A673 (cell line): ENCODE measurements at places on chromosomes 7 and 10. TPM values are rescaled to one million over a fixed set of nuclear protein-coding genes. Genes with fewer than 3 reads are reported as not detected.
A peak's percentile ranks its signal among the peaks of the same experiment; 100 is the strongest.

DNA sequence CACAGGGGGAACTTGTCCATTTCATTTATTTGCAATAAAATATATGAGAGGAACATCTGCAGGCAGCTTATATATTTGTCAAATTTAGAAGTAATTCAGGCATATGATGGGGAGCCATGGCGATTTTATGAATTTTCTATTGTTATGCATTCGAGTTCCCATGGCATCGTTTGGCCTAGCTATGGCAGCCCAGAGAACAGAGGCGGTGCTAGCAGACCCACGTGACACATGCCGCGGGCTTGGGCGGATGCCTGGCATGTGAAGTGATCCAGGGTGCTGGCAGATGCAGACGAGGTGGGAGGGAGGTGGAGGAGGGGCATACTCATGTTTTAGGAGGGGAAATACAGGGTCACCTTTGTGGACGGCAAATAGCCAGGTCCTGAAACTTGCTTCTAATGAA is 560.0 kb upstream of the GALNT17 start:
- H3K36me3 ChIP-seq: no peaks in the 10 kb centered on the region
- H3K27ac ChIP-seq: no peak overlapping the region
- H3K27me3 ChIP-seq: peaks cover 24% of the 10 kb centered on the region
- H3K4me1 ChIP-seq: peaks cover 15% of the 10 kb centered on the region
- DNase-seq: no peak

The PPP1R3C gene
- 2.1 and 2.7 TPM in 2 replicates for total RNA-seq

- DNase-seq: no peak
- no peaks in the 10 kb centered on the region for H3K36me3 ChIP-seq
- no peak overlapping the region for H3K4me3 ChIP-seq
- no peaks in the 10 kb centered on the region for H3K27me3 ChIP-seq
- no peak overlapping the region for H3K27ac ChIP-seq
Observed at GRCh38 chr10:31197886-31198285, 121.1 kb upstream of the ZEB1 start.

GRCh38 chr7:2779051-2779450 is 65.1 kb downstream of the GNA12 start:
- H3K4me1 ChIP-seq: peaks cover 4% of the 10 kb centered on the region
- no peak for DNase-seq
- H3K4me3 ChIP-seq: no peak overlapping the region
- H3K36me3 ChIP-seq: no peaks in the 10 kb centered on the region
- H3K27me3 ChIP-seq: no peaks in the 10 kb centered on the region
- H3K27ac ChIP-seq: peak overlapping the region; percentile 49
